ENCODE measurements at places on chromosomes 7 and 10.
A peak's percentile ranks its signal among the peaks of the same experiment; 100 is the strongest.

- no peak for ATAC-seq
Observed at GRCh38 chr7:85222522-85222921, 35.7 kb upstream of the SEMA3D start.

- peak; percentile 59 for ATAC-seq
Observed at GRCh38 chr7:39609113-39609934, 14.0 kb upstream of the RALA start.

- ATAC-seq, result no peak
Observed at GRCh38 chr7:73823873-73824592, 6.8 kb upstream of the CLDN4 start.

DNA sequence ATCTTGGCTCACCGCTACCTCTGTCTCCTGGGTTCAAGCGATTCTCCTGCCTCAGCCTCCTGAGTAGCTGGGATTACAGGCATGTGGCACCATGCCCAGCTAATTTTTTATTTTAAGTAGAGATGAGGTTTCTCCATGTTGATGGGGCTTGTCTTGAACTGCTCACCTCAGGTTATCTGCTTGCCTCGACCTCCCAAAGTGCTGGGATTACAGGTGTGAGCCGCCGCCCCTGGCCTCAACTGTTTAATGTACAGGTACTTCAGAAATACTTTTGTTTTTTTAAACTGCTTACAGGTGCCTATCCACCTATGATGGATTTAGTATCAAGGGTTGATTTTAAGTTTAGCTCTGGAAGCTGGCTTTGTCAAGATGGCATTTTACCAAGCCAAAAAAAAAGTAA lies 55.6 kb downstream of the CDC123 start:
- no peak for ATAC-seq
